Activated T-cell treated with anti-CD3 and anti-CD28 coated beads, Interleukin-2, amount 50 U/mL, for 4 hours (primary cell): ENCODE measurements at places on chromosomes 3 and 15. TPM values are rescaled to one million over a fixed set of nuclear protein-coding genes. Genes with fewer than 3 reads are reported as not detected.

DNA sequence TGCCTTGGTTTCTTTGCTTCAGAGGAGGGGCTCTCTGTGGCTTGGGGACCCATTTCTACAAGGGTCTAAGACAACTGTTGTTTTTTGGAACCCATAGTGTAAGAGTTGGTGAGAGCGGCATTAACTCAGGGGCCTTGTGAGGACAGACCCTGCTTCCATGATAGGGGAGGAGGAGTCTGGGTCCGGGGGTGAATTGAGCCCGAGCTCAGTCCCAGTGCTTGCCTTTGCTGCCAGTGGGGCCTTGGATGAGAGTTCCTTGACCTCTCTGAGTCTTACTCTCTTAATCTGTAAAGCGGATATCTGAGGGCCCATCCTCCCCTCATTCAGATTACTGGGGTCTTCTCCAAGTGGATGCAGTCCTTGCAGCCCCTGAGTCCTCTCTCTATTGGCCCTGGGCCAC is 74.2 kb downstream of the EEFSEC start:
- DNase-seq: no peak

GRCh38 chr15:26242565-26243071 is 379.5 kb upstream of the ATP10A start:
- no peak for DNase-seq

Gene RASL12
- not detected for total RNA-seq

- no peak for DNase-seq
Observed at GRCh38 chr3:38834110-38834509, 18.1 kb upstream of the SCN10A start.

- DNase-seq: no peak
Observed at GRCh38 chr3:11371747-11372146, 99.5 kb downstream of the ATG7 start.

DNA sequence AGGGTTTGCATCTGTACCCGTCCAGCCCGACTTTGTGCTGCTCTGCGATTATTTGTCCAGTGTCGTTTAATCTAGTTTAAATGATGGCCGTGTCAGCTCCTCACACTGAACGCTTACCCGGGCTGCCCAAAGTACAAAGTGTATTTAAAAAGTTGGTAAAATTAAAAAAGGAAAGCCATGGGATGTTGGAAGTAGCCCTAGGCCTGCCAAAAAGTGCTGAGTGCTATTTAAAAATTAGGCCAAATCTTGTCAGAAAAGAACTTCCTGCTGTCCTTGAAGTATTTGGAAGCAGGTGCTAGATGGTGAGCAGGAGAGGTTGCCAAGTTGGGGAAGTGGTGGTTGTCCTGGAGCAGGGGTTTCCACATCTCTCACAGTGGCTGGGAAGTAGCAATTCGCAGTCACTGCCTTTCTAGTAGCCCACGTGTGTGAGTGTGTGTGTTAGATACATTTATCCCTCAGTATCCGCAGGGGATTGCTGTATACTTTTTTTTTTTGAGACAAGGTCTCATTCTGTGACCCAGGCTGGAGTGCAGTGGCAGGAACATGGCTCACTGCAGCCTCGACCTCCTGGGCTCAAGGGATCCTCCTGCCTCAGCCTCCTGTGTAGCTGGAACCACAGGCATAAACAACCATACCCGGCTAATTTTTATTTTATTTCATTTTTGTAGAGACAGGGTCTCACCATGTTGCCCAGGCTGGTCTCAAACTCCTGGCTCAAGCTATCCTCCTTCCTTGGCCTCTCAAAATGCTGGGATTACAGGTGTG is 664 bp downstream of the PPCDC start:
- no peak for DNase-seq

- DNase-seq: no peak
Observed at GRCh38 chr3:104916971-104917370, 449.7 kb upstream of the ALCAM start.

- no peak for DNase-seq
Observed at GRCh38 chr3:46935168-46935858, 41.2 kb downstream of the CCDC12 start.

DNA sequence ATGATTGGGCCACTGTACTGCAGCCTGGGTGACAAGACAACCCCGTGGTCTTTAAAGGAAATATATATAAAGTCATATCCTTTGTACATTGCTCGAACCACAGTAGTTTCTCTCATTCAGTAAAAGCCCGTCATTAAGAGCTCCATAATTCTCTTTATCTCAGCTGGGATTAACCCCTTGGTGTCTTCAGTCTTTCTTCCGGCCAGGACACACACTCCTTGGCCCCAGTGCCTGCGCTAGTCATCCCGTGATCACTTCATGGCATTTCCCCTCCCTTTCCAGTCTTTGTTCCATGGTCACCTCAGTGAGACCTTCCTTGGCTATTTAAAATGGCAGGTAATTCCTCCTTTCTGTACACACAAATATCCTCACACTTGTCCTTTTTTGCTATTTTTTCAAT is 3.3 kb downstream of the RPL35A start:
- DNase-seq: no peak

Gene ACKR2
- total RNA-seq: 0.14 TPM

GRCh38 chr3:123749711-123750110 is 134.4 kb downstream of the MYLK start:
- DNase-seq: no peak

GRCh38 chr3:158152186-158152585 is 42.3 kb downstream of the RSRC1 start:
- no peak for DNase-seq
